Thyroid gland (tissue), 4 donors: ENCODE measurements at places on chromosomes 6 and 20. TPM values are rescaled to one million over a fixed set of nuclear protein-coding genes. Genes with fewer than 3 reads are reported as not detected.

- H3K27me3 ChIP-seq: no peaks in the 10 kb centered on the region
- no peaks in the 10 kb centered on the region for H3K36me3 ChIP-seq
- DNase-seq: peak; percentile 99
- no peak overlapping the region for H3K4me3 ChIP-seq
These were observed 18.6 kb upstream of the SLCO4A1 start for GRCh38 chr20:62623488-62624324.

GRCh38 chr6:151025076-151025475 lies 159.6 kb downstream of the MTHFD1L start:
- H3K27ac ChIP-seq: peak overlapping the region; percentile 92
- no peaks in the 10 kb centered on the region for H3K36me3 ChIP-seq
- peak; percentile 85 for DNase-seq
- H3K4me1 ChIP-seq: peaks cover 18% of the 10 kb centered on the region

GRCh38 chr6:131456565-131456964 lies 116.5 kb upstream of the ARG1 start:
- H3K4me3 ChIP-seq: no peak overlapping the region
- no peak for DNase-seq
- H3K4me1 ChIP-seq: no peaks in the 10 kb centered on the region

GRCh38 chr6:154092326-154092962 lies 53.4 kb downstream of the OPRM1 start:
- DNase-seq: no peak
- H3K4me3 ChIP-seq: no peak overlapping the region
- H3K36me3 ChIP-seq: no peaks in the 10 kb centered on the region
- no peak overlapping the region for H3K27ac ChIP-seq
- no peaks in the 10 kb centered on the region for H3K4me1 ChIP-seq

DNA sequence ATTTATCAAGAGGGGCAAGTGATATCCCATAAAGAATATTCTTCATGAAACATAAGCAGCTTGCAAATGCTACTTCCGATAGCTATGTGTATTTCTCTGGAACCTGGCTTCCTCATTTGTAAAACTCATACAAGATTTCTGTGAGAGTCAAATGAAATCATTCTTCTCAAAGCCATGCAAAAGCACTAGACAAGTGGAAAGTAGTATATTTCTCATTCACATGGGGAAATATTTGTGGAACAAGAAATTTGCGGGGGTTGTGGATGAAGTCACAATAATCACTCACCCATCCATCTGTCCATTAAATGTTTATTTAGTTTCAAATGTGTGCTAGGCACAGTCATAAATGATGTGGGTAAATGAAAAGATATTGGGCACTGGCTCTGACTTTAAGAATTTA lies 150.5 kb downstream of the IPCEF1 start:
- no peak for DNase-seq
- no peaks in the 10 kb centered on the region for H3K36me3 ChIP-seq
- H3K4me3 ChIP-seq: no peak overlapping the region
- peaks cover 4% of the 10 kb centered on the region for H3K4me1 ChIP-seq

GRCh38 chr6:35206346-35206745 lies 7.4 kb upstream of the SCUBE3 start:
- H3K4me3 ChIP-seq: no peak overlapping the region
- no peaks in the 10 kb centered on the region for H3K36me3 ChIP-seq
- H3K27me3 ChIP-seq: no peaks in the 10 kb centered on the region
- peaks cover 18% of the 10 kb centered on the region for H3K4me1 ChIP-seq

GRCh38 chr6:111652156-111652555 lies 46.5 kb upstream of the TRAF3IP2 start:
- H3K4me3 ChIP-seq: no peak overlapping the region
- DNase-seq: no peak
- H3K27me3 ChIP-seq: no peaks in the 10 kb centered on the region

DNA sequence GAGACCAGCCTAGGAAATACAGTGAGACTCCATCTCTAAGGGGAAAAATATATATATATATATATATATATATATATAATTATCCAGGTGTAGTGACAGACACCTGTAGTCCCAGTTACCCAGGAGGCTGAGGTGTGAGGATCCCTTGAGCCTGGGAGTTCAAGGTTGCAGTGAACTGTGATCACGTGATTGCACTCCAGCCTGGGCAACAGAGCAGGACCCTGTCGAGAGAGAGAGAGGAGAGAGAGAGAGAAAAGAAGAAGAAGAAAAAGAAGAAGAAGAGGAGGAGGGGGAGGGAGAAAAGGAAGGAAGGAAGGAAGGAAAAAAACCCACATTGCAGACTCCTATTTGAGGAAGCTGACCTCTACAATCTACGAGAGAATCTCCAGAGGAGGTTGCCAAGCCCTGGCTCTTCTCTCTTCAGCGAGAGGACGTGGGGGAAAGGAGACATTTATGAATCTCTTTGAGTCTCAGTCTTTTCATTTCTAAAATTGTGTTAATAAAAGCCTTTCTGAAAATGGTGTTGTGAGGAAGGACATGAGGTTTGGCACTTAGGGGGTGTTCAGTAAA lies 49.7 kb downstream of the COL11A2 start:
- no peaks in the 10 kb centered on the region for H3K27me3 ChIP-seq
- no peak for DNase-seq
- no peak overlapping the region for H3K4me3 ChIP-seq

GRCh38 chr20:17533396-17533795 lies 2.2 kb upstream of the BFSP1 start:
- no peak overlapping the region for H3K4me3 ChIP-seq
- no peaks in the 10 kb centered on the region for H3K36me3 ChIP-seq
- H3K27ac ChIP-seq: no peak overlapping the region
- H3K27me3 ChIP-seq: no peaks in the 10 kb centered on the region
- H3K4me1 ChIP-seq: peaks cover 12% of the 10 kb centered on the region

- no peak overlapping the region for H3K4me3 ChIP-seq
- H3K4me1 ChIP-seq: no peaks in the 10 kb centered on the region
- no peak overlapping the region for H3K27ac ChIP-seq
- no peak for DNase-seq
These were observed 368.1 kb upstream of the PLCB4 start for GRCh38 chr20:8700756-8701155.

DNA sequence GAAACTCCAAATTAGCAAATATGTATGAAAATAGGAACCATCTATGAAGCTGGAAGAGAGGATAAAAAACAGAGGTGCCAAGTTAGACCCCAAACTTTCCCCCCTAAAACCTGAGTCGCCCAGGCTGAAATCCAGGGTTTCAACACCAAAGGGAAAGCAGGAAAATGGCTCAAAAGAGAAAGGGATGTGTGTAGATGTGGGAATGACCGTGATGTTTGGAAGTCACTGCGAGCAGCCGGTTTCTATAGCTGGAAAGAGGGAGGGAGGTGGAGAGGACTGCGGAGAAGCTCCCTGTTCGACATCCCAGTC lies 4.5 kb downstream of the RING1 start:
- peak overlapping the region; percentile 36 for H3K27ac ChIP-seq
- no peak overlapping the region for H3K4me3 ChIP-seq
- no peak for DNase-seq
- H3K27me3 ChIP-seq: no peaks in the 10 kb centered on the region

DNA sequence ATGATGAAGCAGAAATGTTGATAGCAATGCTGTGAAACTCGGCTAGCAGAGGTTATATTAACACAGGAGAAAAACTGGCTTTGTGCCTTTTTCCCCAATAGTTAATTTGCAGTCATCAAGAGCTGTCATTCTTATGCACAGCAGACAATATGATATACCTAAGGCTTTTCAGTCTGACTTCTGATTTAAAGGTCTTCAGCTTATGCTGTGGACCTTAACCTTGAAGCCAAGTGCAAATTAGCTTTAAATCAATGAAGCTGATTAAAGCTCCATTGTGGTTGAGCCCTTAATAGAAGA lies 171.6 kb upstream of the ID4 start:
- H3K36me3 ChIP-seq: no peaks in the 10 kb centered on the region
- no peak overlapping the region for H3K4me3 ChIP-seq
- no peak for DNase-seq
- peaks cover 7% of the 10 kb centered on the region for H3K4me1 ChIP-seq
- no peak overlapping the region for H3K27ac ChIP-seq
- H3K27me3 ChIP-seq: no peaks in the 10 kb centered on the region

DNA sequence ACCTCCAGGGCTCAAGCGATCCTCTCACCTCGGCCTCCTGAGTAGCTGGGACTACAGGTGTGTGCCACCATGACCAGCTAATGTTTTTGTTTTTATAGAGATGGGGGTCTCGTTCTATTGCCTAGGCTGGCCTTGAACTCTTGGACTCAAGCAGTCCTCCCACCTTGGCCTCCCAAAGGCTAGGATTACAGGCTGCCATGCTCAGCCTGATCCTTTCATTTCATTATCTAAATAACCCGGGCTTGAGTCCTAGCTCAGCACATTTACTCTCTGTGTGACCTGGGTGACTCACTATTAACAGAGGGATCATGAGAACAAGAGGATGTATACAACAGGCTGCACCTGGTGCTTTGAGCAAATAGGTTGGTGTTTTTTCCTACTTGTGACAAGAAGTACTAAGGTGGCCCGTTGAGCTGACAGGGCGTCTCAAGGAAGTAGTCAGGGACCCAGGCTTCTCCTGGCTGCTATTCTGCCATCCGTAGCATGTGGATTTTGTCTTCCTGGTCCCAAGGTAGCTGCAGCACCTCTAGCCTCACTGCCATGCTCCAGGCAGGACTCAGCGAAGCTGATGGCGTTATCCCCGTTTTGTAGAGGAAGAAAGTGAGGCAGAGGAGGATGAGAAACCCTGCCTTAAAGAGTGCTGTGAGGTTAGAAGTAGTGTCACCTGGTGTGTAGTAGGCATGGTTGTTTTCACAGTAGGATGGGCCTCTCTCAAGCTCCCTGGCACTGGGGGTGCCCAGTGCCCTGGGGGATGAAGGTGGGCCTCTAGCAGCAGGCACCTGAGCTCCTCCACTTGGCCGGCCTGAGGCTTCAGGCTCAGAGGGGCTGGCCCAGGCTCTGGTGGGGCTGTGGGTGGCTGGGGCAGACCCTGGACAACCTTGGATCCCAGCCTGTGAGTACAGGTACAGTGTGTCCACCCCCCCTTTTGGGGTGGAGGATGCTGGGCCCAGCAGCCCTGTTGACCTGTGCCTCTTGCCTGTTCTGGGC lies 62.4 kb downstream of the ADNP start:
- DNase-seq: no peak
- H3K27ac ChIP-seq: no peak overlapping the region
- H3K4me3 ChIP-seq: no peak overlapping the region
- H3K4me1 ChIP-seq: no peaks in the 10 kb centered on the region
- no peaks in the 10 kb centered on the region for H3K27me3 ChIP-seq

DNA sequence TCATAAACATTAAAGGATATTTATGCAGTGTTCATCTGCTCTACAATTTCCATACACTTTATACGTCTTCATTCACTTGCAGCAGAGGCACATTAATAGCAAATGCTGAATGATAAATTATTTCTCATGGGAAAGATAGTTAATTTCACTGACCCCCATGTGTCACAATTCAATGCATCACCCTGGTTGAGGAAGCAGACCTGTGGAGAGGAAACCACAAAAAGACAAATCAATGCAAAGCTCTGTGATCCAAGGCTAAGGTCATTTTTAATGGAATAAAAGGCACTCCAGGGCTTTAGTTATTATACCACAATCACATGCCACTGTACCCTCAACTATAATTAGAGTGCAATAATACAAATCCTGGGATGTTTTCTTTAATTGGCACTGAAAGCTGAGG lies 40.3 kb upstream of the TENT5A start:
- H3K4me3 ChIP-seq: no peak overlapping the region
- H3K4me1 ChIP-seq: no peaks in the 10 kb centered on the region
- no peaks in the 10 kb centered on the region for H3K36me3 ChIP-seq
- no peaks in the 10 kb centered on the region for H3K27me3 ChIP-seq
- DNase-seq: no peak
- no peak overlapping the region for H3K27ac ChIP-seq

- H3K36me3 ChIP-seq: no peaks in the 10 kb centered on the region
- H3K27ac ChIP-seq: no peak overlapping the region
- peak; percentile 51 for DNase-seq
- H3K27me3 ChIP-seq: no peaks in the 10 kb centered on the region
- no peak overlapping the region for H3K4me3 ChIP-seq
- H3K4me1 ChIP-seq: peaks cover 6% of the 10 kb centered on the region
These were observed 75.7 kb upstream of the FOXP4 start for GRCh38 chr6:41470331-41471063.

GRCh38 chr6:119355890-119356289 lies 6.3 kb upstream of the MAN1A1 start:
- no peaks in the 10 kb centered on the region for H3K27me3 ChIP-seq
- no peak overlapping the region for H3K27ac ChIP-seq
- H3K4me3 ChIP-seq: no peak overlapping the region
- DNase-seq: no peak
- peaks cover 5% of the 10 kb centered on the region for H3K4me1 ChIP-seq

GRCh38 chr6:14619419-14619781 lies 501.8 kb downstream of the CD83 start:
- no peak overlapping the region for H3K27ac ChIP-seq
- peak; percentile 42 for DNase-seq
- H3K4me3 ChIP-seq: no peak overlapping the region
- H3K27me3 ChIP-seq: no peaks in the 10 kb centered on the region

GRCh38 chr20:64038224-64038564 lies 2.2 kb downstream of the C20orf204 start:
- H3K27me3 ChIP-seq: no peaks in the 10 kb centered on the region
- H3K4me3 ChIP-seq: no peak overlapping the region
- H3K4me1 ChIP-seq: peaks cover 49% of the 10 kb centered on the region
- peaks cover 8% of the 10 kb centered on the region for H3K36me3 ChIP-seq
- peak overlapping the region; percentile 61 for H3K27ac ChIP-seq

DNA sequence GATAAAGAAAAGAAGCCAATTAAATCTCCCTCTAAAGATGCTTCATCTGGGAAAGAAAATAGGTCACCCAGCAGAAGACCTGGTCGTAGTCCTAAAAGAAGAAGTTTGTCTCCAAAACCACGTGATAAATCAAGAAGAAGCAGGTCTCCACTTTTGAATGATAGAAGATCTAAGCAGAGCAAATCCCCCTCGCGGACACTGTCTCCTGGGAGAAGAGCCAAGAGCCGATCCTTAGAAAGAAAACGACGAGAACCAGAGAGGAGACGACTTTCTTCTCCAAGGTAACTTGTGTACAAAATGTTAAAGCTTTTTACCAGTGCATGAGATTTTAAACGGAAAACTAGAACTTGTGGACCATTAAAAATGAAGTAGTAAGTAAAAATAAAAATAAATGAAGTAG lies 46.5 kb downstream of the FAM217A start:
- H3K27me3 ChIP-seq: no peaks in the 10 kb centered on the region
- no peaks in the 10 kb centered on the region for H3K36me3 ChIP-seq
- no peaks in the 10 kb centered on the region for H3K4me1 ChIP-seq
- H3K4me3 ChIP-seq: no peak overlapping the region
- H3K27ac ChIP-seq: no peak overlapping the region
- no peak for DNase-seq

MCM3 gene
- total RNA-seq: 33.6 TPM

PSORS1C2 gene
- total RNA-seq: not detected

RNF144B gene
- 143 TPM for total RNA-seq

ULBP1 gene
- 0.33 TPM for total RNA-seq

SPATS1 gene
- not detected for total RNA-seq

SASH1 gene
- 171 TPM for total RNA-seq

RIMS1 gene
- total RNA-seq: 0.54 TPM

GRIK2 gene
- 51.9 TPM for total RNA-seq

BTN1A1 gene
- total RNA-seq: not detected

ACSS1 gene
- total RNA-seq: 57.4 TPM

IMPG1 gene
- not detected for total RNA-seq

ASCC3 gene
- total RNA-seq: 40.0 TPM
